ENCODE measurements at places on chromosomes 4 and X. TPM values are rescaled to one million over a fixed set of nuclear protein-coding genes. Genes with fewer than 3 reads are reported as not detected.

DNA sequence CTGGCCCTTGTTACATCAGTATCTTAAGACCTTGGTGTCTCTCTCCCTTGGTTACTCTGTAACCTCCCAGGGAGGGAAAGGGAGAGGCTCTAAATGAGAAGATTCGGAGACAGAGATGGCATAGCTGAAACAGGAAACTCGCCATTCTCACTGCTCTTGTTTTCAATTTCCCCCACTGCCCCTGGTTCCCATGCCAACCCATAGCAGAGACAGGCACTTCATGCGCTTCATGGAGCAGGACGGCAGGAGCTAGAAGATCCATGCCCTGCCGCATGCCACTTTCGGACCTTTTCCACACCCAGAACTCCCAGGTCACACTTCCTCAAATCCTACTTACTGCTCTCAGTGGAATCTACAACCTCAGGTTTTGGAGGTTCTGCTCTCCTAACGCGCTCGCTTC lies 3.1 kb downstream of the ZMYM3 start:
- no peak for DNase-seq

- DNase-seq: peak; percentile 22
Measured at GRCh38 chr4:81919223-81919622, 447.5 kb upstream of the RASGEF1B start.

DNA sequence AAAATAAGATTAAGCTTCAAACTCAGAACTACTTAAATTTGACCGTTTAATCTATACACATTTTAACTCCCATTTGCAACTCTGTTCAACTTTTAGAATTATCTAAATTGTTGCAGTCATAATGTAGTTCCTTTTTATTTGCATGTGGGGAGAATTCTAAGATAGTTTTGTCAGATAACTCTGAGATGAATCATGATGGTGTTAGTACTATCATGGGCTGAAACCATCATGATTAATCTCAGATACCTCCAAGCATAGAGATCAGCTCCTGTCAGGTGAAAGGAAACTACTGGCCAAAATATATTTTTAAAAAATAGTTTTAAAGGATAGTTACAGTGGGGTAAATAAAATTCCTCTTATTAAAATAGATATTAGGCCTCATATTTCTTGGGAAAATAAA lies 39.0 kb downstream of the FBXO8 start:
- peak; percentile 35 for DNase-seq

- no peak for DNase-seq
Measured at GRCh38 chr4:104719539-104720230, 225.0 kb upstream of the CXXC4 start.

GRCh38 chr4:8472689-8473197 lies 32.2 kb downstream of the TRMT44 start:
- peak; percentile 7 for DNase-seq

GRCh38 chr4:83267830-83268475 lies 16.6 kb downstream of the COQ2 start:
- DNase-seq: no peak

- peak; percentile 22 for DNase-seq
Measured at GRCh38 chr4:176443646-176444409, 124.1 kb downstream of the SPCS3 start.

DNA sequence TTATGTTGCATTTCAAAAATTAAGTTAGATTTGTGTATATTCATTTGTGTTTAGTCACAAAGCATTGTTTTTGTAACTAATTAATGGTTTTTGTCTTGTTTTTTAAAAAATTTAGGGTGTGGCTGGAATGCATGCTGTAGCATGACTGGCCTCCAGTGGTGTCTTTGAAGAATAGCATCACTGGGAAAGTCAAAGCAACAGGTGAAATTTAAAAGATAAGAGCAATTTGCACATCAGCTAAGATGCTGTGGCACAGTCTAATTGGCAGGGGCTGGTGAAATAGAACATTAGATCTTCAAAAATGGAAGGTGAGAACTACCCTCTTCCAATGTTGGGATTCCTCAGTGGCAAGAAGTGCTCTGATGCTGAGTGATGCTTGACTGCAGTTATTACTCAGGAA lies 45.3 kb downstream of the ANK2 start:
- DNase-seq: peak; percentile 30

DNA sequence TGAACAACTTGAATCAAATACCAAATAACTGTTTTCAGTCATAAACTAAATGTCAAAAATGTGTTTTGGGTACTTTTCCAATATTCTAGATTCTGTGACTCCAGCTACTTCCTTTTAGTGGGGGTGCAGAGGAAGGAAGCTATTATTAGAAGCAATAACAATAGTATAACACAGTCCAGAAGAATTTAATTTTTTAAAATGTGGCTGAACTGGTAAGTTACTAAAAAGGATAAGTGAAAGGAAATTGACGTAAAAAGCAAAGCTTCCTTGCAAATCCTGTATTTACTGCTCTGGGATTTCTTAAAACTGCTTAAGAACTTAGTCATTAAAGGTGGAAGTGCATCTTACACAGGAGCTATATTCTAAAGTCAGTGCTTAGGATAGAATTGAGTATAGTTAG lies 53.2 kb downstream of the MOSPD2 start:
- DNase-seq: no peak

GRCh38 chr4:153916273-153916755 lies 127.4 kb upstream of the SFRP2 start:
- DNase-seq: no peak

DNA sequence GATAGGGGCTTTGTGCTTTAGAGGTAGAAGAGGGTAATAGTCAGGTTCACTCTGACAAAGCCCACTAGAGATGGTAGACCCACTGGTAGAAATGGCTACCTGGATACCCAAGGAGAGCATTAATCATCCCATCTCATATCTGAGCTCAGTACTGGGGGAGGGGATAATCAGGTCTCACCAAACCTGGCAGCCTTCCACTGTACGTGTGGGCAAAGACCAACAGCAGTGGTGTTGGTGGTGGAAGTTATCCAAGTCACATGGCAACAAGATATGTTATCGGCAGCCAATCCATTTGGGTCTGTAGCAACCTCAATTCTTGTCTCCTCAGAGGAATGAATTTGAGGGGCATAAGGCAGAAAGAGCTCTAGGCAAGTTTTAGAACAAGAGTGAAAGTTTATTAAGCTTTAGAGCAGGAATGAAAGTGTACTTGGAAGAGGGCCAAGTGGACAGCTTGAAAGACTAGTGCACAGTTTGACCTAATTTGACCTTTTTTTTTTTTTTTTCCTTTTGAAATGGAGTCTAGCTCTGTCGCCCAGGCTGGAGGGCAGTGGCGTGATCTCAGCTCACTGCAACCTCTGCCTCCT lies 67.0 kb upstream of the CXCL13 start:
- peak; percentile 71 for DNase-seq

- DNase-seq: peak; percentile 66
Measured at GRCh38 chrX:74535408-74536151, 78.8 kb downstream of the RLIM start.

GRCh38 chr4:38360201-38360600 lies 303.8 kb upstream of the KLF3 start:
- DNase-seq: no peak

- DNase-seq: peak; percentile 67
Measured at GRCh38 chrX:150704030-150704613, 10.9 kb downstream of the MTMR1 start.

NAP1L2 gene
- total RNA-seq: 8.6 TPM

PFKFB1 gene
- 0.22 TPM for total RNA-seq

ERAS gene
- total RNA-seq: not detected

TRIM61 gene
- not detected for total RNA-seq

CCNB3 gene
- total RNA-seq: 0.33 TPM

CXCL6 gene
- total RNA-seq: 23.4 TPM

SHOX gene
- not detected for total RNA-seq

PDK3 gene
- 24.4 TPM for total RNA-seq

TEX13D gene
- total RNA-seq: not detected

SH2D1A gene
- total RNA-seq: not detected

RCHY1 gene
- 14.3 TPM for total RNA-seq

NHS gene
- total RNA-seq: 5.6 TPM

KIAA1210 gene
- total RNA-seq: 0.07 TPM
